ENCODE measurements at places on chromosomes 16 and 17.

GRCh38 chr17:3418222-3418621, 7.1 kb downstream of the OR3A3 start:
- no peaks in the 10 kb centered on the region for H3K4me1 ChIP-seq
- no peaks in the 10 kb centered on the region for H3K27me3 ChIP-seq
- DNase-seq = no peak
- no peak overlapping the region for H3K4me3 ChIP-seq
- H3K27ac ChIP-seq = no peak overlapping the region

- no peak overlapping the region for H3K4me3 ChIP-seq
- no peak for DNase-seq
- no peaks in the 10 kb centered on the region for H3K36me3 ChIP-seq
- no peaks in the 10 kb centered on the region for H3K27me3 ChIP-seq
- H3K4me1 ChIP-seq = no peaks in the 10 kb centered on the region
- no peak overlapping the region for H3K27ac ChIP-seq
Observed at GRCh38 chr17:22692066-22692805, 999.9 kb downstream of the KCNJ18 start.

DNA sequence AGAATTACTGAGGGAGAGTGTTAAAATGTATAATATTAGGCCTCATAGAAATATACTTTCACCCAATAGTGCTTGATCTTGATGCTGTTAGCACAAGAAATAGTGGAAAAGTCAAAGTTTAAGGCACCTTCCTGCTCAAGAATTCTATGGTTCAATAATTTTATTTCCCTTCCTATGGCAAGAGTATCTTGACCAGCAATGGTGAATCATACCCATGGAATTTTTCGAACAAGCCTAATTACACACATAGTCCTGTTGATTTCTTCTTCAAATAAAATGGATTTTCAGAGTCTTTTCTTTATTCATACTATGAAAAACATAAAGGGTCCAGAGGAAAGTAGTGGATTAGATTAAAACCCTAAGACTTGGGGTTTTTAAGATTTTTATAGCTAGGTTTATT, 810.6 kb downstream of the CDH11 start:
- H3K4me3 ChIP-seq = no peak overlapping the region
- H3K27me3 ChIP-seq = no peaks in the 10 kb centered on the region
- DNase-seq = no peak

DNA sequence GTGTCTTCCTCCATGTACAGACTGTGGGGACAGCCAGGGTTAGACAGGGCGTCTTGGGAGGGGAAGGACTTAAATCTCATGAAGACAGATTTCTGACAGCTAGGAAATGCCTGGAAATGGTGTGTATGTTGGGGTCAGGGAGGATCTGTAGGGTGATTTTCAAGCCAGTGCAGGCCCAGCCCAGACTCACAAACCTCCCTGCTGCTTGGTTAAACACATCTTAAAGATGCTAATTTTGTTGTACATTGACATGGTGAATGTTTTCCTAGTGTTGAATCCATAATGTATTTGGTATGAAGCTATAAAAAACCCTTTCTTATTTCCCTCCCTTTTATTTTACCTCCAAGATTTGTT, 238.3 kb downstream of the CCDC182 start:
- H3K27me3 ChIP-seq = no peaks in the 10 kb centered on the region
- no peak for DNase-seq
- H3K36me3 ChIP-seq = no peaks in the 10 kb centered on the region
- H3K27ac ChIP-seq = no peak overlapping the region

DNA sequence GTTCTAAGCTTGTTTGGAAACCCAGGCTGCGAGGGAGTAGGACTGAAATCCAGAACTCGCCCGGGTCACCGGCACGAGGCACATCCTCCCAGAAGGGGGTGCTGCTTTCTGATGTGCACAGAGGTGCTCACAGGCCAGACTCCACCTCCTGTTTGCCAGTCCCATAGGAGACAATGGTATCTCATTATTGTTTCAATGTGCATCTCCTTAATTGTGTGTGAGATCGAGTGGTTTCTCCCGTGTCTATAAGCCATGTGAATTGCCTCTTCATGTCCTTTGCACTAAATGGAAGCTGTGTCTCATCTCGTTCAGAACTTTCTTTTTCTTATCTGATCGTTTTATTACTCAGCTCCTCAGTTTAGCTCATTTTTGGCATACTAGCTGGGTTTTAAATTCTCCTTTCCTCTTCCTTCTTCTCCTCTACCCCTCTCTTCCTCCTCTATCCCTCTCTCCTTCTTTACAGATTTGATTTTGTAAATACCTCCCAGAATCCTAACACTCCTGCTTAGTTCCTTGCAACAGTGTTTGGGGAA, 32.1 kb upstream of the PRKCB start:
- no peak overlapping the region for H3K27ac ChIP-seq
- H3K27me3 ChIP-seq = no peaks in the 10 kb centered on the region
- H3K4me3 ChIP-seq = no peak overlapping the region
- DNase-seq = peak; percentile 12
- no peaks in the 10 kb centered on the region for H3K4me1 ChIP-seq

DNA sequence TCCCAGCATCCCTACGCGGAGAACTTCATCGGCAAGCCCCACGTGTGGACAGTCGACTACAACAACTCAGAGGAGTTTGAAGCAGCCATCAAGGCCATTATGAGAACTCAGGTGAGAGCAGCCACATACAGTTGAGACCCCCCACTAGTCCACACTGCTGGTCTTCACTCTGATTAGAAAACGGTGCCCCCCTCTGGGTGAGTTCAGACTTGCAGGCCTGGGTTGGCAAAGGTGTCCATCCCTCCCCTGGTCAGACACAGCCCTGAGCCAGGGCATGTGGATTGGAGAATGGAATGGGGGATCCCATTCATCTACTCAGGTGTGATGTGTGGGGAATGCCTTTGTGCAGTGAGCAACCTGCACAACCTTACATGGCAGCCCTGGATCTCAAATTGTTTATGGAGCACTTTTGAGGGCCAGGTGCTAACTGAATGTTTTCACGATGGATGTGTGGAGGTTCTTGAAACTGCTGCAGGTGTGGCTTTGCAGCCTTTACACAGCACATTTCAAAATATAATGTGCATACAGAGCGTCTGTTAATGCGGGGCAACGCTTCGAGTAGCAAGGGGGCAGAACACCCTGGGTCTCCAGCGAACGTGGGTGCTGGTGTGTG, 72.6 kb downstream of the MGAT5B start:
- H3K4me1 ChIP-seq = no peaks in the 10 kb centered on the region
- no peak overlapping the region for H3K4me3 ChIP-seq
- no peak overlapping the region for H3K27ac ChIP-seq
- H3K27me3 ChIP-seq = peaks cover 8% of the 10 kb centered on the region
